ENCODE measurements at places on chromosomes 12 and 14. TPM values are rescaled to one million over a fixed set of nuclear protein-coding genes. Genes with fewer than 3 reads are reported as not detected.

GRCh38 chr12:1604464-1604863, 10.1 kb upstream of the FBXL14 start:
- no peak for DNase-seq
- H3K27me3 ChIP-seq: peaks cover 2% of the 10 kb centered on the region
- H3K4me3 ChIP-seq: peak overlapping the region; percentile 36
- peaks cover 29% of the 10 kb centered on the region for H3K4me1 ChIP-seq
- peaks cover 3% of the 10 kb centered on the region for H3K36me3 ChIP-seq
- H3K27ac ChIP-seq: peak overlapping the region; percentile 79

The KRT3 gene
- not detected for total RNA-seq

DNA sequence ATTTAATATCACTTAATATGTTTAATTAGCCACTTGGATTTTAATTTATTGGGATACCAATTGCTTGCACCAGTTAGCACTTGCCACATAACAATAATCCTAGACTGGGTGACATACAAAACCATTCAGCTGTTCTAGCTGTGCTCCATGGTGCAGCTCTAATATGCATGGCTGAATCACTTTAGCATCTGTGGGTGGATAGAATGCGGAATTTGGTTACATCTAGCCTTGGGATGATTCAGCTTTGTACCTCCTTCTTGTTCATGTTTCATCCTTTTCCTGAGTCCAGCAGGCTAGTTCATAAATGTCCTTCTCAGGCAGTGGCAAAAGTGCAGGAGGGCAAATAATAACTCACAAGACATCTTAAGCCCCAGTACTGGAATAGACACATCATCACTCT, 1263.0 kb downstream of the LRFN5 start:
- no peak for DNase-seq
- no peak overlapping the region for H3K4me3 ChIP-seq

DNA sequence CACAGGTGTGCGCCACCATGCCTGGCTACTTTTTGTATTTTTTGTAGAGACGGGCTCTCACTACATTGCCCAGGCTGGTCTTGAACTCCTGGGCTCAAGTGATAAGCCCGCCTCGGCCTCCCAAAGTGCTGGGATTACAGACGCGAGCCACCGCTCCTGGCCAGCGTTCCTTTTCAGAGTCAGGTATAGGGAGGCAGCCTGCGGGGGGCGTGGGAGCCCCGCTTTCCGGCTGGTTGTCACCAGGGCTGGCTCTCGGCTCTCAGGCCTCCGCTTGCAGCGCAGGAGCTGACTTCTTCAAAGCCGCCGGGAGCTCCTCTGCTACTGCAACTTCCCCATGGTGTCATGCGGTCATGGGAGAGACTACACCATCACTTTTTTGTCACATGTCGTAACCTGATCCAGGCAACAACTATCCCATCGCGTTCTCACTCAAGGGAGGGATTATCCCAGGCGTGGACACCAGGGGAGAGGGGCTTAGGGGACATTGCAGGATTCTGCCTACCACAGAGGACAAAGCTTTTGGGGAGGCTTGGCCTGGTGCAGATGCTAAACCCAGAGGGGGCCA, 129.4 kb downstream of the SCARB1 start:
- no peak for DNase-seq
- H3K36me3 ChIP-seq: no peaks in the 10 kb centered on the region
- H3K4me1 ChIP-seq: peaks cover 9% of the 10 kb centered on the region

- no peaks in the 10 kb centered on the region for H3K36me3 ChIP-seq
- no peak overlapping the region for H3K27ac ChIP-seq
- no peak overlapping the region for H3K4me3 ChIP-seq
- DNase-seq: no peak
- H3K4me1 ChIP-seq: no peaks in the 10 kb centered on the region
Observed at GRCh38 chr14:44777584-44777983, 184.2 kb downstream of the KLHL28 start.

- no peaks in the 10 kb centered on the region for H3K36me3 ChIP-seq
- DNase-seq: no peak
- H3K4me1 ChIP-seq: peaks cover 6% of the 10 kb centered on the region
- peaks cover 38% of the 10 kb centered on the region for H3K27me3 ChIP-seq
- H3K4me3 ChIP-seq: no peak overlapping the region
Observed at GRCh38 chr12:52454411-52455201, 2.7 kb upstream of the KRT6B start.

The MGAT4C gene
- total RNA-seq: not detected

- H3K27ac ChIP-seq: no peak overlapping the region
- H3K4me3 ChIP-seq: no peak overlapping the region
- H3K4me1 ChIP-seq: no peaks in the 10 kb centered on the region
- no peaks in the 10 kb centered on the region for H3K36me3 ChIP-seq
- DNase-seq: no peak
Observed at GRCh38 chr12:79455286-79455685, 235.5 kb downstream of the PAWR start.

GRCh38 chr12:89933911-89934310, 225.3 kb upstream of the ATP2B1 start:
- H3K27ac ChIP-seq: no peak overlapping the region
- H3K27me3 ChIP-seq: no peaks in the 10 kb centered on the region
- H3K4me1 ChIP-seq: peaks cover 8% of the 10 kb centered on the region
- no peak overlapping the region for H3K4me3 ChIP-seq

DNA sequence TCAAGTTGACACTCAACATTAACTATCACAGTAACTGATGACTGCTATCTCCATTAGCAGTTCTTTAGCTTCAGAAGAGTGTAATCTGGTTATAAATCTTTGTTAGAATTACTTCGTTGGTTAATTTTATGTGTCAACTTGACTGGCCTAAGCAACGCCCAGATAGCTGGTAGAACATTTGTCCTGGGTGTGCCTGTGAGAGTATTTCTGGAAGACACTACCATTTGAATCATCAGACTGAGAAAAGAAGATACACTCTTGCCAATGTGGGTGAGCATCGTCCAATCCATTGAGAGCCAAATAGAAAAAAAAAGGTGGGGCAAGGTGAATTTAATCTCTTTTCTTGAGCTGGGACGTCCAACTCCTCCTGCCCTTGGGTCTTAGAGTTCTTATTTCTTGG, 129.0 kb downstream of the IGF1 start:
- peaks cover 2% of the 10 kb centered on the region for H3K27me3 ChIP-seq
- no peaks in the 10 kb centered on the region for H3K4me1 ChIP-seq
- no peaks in the 10 kb centered on the region for H3K36me3 ChIP-seq
- DNase-seq: no peak
- H3K4me3 ChIP-seq: no peak overlapping the region

DNA sequence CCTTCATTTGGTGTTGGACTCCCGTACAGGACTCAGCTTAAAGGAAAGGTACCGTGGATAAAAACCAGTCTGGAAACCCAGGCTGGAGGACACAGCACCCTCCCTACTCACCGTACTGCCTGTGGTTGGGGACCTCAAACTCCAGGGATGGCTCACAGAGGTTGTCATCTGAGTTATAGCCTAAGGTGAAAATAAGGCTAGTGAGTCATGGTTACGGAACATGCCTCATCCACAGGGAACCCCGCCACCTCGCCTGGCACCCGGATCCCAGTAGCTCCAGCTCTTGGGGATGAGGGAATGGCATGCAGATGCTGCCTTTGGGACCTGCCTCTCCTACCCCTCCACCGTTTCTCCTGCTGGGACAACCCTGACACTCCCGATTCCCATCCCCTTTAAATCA, 36.8 kb upstream of the GPR68 start:
- peaks cover 25% of the 10 kb centered on the region for H3K4me1 ChIP-seq
- peaks cover 48% of the 10 kb centered on the region for H3K36me3 ChIP-seq
- no peak overlapping the region for H3K27ac ChIP-seq
- H3K4me3 ChIP-seq: no peak overlapping the region
- no peaks in the 10 kb centered on the region for H3K27me3 ChIP-seq

The RND1 gene
- 3.8 TPM for total RNA-seq

The ZFYVE21 gene
- total RNA-seq: 18.5 TPM

GRCh38 chr12:119314290-119314689, 20.2 kb upstream of the CCDC60 start:
- no peaks in the 10 kb centered on the region for H3K27me3 ChIP-seq
- no peak overlapping the region for H3K27ac ChIP-seq
- no peaks in the 10 kb centered on the region for H3K36me3 ChIP-seq
- H3K4me3 ChIP-seq: no peak overlapping the region
- no peaks in the 10 kb centered on the region for H3K4me1 ChIP-seq
- no peak for DNase-seq

The NRXN3 gene
- not detected for total RNA-seq

The KCNK10 gene
- total RNA-seq: not detected

DNA sequence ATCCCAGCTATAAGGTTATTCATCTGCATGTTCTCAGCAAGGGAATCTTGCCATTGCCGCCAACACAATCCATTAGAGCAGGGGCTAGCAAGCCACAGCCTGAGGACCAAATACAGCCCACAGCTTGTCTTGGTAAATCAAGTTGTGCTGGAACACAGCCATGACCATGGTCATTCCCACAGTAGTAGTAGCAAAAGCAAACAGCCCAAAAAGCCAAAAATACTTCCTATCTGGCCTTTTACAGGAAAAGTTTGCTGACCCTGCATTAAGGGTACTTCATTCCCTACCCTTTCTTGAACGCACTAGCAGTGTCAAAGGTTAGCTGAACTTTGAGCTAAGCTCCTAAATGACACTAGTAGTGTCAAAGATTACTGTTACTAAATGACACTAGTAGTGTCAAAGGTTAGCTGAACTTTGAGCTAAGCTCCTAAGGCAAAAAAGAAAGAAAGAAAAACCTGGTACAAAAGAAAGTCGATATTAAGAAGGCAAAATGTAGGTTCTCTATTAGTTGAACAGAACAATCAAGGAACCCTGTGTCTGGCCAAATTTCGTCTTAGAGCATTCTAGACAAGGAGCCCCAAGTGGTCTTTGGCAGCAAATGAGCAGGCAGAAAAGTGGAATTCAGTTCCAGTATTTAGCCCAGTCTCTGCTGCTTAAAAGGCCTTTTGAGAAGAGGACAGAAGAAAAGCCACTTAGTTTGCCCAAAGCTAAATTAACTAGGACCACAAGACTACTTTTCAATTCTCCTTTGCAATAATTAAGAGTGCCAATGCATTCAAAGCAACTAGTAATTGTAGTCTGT, 67.7 kb downstream of the NT5DC3 start:
- H3K4me3 ChIP-seq: no peak overlapping the region
- H3K27me3 ChIP-seq: no peaks in the 10 kb centered on the region
- no peaks in the 10 kb centered on the region for H3K4me1 ChIP-seq
- no peak overlapping the region for H3K27ac ChIP-seq
- DNase-seq: no peak

DNA sequence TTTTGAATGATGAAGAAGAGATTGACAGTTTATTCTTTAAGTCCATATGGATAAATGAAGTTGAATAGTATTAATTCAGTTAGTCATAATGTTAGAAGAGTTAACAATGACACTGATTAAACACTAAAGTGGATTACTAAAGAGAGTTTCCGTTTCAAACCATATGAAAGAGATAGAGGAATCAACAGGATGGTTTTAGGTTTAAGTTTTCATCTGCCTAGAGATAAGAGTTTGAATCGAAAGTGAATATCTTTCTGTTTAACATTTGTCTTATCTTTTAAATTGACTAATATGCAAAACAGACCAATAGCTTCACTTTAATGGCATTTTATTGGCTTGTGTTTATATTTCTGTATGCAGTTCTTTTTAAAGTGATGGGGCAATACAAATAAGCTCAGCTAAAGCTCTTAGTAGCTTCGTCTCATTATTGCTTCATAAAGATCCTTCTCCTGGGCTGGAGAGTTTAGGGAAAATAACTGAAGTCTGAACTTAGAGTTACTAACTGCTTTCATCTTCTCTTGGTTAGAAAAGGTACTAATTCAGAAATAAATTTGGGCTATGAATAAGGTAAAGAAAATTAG, 66.0 kb downstream of the MIPOL1 start:
- H3K27me3 ChIP-seq: no peaks in the 10 kb centered on the region
- H3K27ac ChIP-seq: no peak overlapping the region
- no peak for DNase-seq

DNA sequence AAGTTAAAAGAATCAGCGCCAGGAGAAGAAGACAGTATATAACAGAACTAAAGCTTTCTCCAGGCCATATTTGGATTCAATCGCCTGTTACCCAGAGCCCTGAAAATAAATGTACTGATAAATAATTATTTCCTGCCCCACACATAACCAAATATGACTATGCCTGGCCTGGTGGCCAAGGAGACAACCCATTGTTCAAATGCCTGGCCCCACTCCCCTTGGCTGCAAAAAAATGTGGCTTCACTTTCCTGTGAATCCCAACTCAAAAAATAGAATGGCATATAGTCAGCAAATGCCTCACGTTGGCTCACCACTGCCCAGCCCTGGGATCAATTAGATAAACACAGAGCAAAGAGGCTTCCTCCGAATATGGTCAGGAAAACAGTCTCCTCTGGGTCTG, 472.1 kb downstream of the BCL11B start:
- no peaks in the 10 kb centered on the region for H3K4me1 ChIP-seq
- no peak overlapping the region for H3K27ac ChIP-seq
- H3K27me3 ChIP-seq: no peaks in the 10 kb centered on the region
- DNase-seq: no peak

The KLHL42 gene
- 17.7 TPM for total RNA-seq

DNA sequence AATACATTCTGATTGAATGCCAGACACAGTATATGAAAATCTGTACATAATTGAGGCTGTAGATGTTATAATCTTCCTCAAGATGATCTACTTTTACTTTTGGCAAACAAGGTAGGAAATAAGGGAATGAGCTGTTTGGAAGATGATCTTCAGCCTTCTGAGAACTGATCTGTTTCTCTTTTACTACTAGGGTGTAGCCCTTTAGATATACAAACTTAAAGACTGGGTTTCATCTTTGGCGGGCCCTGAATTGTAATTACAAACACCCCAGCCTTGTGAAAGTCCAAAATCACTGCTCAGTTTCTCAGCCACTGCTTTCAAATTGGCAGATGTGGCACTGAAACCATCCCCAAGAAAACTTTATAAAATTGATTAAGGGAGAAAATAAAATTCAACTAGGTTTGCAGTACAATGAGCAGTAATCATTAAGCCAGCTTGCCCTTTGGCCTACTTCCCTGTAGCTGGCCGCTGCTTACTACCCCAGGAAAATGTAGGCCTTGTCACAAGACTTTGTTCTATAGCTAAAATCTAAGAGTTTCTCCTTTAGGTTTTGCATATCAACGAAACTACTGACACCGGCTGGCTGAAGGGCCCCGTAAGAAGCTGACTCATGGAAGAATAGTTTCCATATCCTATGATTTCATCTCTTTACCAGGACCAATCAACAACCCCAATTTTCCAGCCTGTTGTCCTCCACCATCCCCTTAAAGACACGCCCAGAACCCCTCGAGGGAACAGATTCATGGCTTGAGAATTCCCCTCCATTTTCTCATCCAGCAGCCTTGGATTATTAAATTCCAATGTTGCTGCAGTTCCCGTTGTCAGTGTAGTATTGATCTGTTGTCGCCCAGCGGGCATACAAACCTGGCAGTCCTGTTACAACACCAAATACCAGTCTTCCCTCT, 210.8 kb downstream of the PCNX1 start:
- peaks cover 27% of the 10 kb centered on the region for H3K36me3 ChIP-seq
- no peak overlapping the region for H3K27ac ChIP-seq
- no peaks in the 10 kb centered on the region for H3K27me3 ChIP-seq
- no peak for DNase-seq

DNA sequence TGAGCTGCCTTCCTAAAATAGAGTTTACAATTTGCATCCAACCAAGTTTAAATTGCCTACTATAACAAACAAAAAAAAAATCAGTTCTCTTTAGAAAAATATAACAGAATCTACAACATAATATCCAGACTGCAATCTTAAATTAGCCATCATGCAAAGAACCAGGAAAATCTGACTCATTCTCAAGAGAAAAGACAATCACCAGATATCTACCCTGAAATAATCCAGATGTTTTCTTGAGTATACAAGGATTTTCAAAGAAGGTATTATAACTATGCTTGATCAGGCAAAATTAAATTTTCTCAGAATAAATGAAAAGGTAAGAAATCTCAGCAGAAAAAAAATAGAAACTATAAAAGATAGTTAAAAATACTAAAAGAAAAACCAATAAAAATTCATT, 115.6 kb downstream of the CCER1 start:
- no peak for DNase-seq
- H3K27me3 ChIP-seq: no peaks in the 10 kb centered on the region
- no peaks in the 10 kb centered on the region for H3K4me1 ChIP-seq
- H3K4me3 ChIP-seq: no peak overlapping the region
- no peaks in the 10 kb centered on the region for H3K36me3 ChIP-seq

All from activated naive CD8-positive, alpha-beta T cell treated with anti-CD3 and anti-CD28 coated beads, Interleukin-2, amount 10 ng/mL, durations not matched to agents 7 days and 5 days (primary cell).